ENCODE measurements at places on chromosomes 11 and 22.

DNA sequence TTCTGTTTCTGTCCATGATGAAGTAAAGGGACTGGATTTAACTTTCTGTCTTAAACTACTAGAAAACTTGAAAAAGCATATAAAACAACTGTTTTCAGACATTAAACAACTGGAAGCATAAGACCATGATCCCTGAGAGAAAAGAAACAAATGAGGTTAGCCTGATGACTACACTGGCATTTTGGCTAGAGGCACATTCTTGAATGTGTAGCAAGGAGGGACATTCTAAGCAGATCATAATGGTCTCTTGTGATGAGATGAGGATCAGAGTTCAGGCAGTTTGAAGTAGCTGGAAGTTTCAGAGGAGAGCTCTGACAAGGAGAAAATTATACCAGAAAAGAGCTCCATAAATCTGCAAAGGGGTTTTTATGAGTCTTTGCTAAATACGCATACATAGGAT lies 75.4 kb downstream of the AASDHPPT start:
- no peak for DNase-seq

DNA sequence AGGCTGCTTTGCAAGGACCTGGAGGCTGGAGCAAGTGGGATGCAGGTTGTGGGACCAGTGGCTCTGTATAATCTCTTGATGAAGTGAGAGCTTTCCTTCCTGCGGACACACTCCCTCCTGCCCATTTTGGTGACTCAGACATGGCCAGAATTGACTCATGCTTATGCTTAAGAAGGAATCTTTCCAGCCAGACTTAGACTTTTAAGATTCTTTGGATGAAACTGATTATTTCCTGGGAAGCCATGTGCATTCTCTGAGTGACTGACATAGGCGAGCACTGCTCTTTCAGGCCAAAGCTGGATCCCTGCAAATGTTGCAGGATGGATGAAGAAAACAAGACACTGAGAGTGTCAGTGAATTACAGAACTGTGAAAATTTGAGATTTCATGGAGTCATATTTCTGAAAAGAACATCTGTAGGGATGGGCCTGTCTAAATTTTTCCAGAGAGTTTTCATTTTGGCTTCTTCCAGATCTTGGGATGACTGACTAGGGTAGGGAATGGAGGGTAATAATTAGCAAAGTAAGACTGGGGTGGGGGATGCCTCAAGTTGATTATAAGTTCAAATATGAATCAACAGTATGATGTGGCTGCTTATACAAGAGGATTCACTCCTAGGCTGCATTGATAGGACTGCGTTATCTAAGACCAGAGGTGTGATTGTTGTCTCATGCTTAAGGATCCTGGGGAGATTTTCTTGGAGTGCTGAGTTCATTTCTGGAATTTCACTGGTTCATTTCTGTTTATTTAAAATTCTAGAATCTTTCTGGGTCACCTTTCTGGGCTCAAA lies 195.8 kb downstream of the HIPK3 start:
- no peak for DNase-seq

- no peak for DNase-seq
Observed at GRCh38 chr11:76632492-76632891, 38.1 kb downstream of the LRRC32 start.

- no peak for DNase-seq
Observed at GRCh38 chr22:25148149-25148691, 51.4 kb upstream of the CRYBB3 start.

DNA sequence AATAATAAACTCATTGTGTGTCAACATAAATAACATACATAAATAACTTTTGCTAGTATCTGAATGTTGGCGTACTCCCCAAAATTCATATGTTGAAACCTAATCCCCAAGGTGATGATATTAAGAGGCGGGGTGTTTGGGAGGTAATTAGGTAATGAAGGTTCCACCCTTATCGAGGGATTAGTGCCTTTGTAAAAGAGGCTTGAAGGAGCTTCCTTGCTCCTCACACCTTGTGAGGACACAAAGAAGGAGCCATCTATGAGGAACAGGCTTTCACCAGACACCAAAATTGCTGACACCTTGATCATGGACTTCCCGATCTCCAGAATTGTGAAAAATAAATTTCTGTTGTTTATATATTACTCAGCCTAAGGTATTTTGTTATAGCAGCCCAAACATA lies 33.9 kb upstream of the CXCR5 start:
- no peak for DNase-seq

DNA sequence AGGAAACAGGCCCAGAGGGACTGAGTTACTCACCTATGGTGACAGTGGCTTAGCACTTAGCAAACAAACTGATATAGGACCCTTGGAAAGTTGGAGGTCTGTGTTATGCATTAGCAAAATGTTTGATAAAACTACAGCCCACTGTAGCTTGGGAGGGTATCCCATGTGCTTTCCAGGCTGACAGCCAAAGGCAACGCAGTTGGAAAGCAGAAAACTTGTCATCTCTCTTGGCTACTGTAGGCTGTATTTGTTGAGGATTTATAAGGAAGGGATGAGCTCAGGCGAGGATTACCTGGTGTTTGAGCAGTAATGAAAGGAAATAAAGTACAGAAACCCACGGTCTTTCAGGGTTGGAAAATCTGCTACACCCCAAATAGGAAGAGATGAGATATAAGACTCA lies 23.8 kb downstream of the SDHAF2 start:
- DNase-seq = no peak

GRCh38 chr11:119421351-119421750 lies 1.6 kb downstream of the THY1 start:
- DNase-seq = no peak

DNA sequence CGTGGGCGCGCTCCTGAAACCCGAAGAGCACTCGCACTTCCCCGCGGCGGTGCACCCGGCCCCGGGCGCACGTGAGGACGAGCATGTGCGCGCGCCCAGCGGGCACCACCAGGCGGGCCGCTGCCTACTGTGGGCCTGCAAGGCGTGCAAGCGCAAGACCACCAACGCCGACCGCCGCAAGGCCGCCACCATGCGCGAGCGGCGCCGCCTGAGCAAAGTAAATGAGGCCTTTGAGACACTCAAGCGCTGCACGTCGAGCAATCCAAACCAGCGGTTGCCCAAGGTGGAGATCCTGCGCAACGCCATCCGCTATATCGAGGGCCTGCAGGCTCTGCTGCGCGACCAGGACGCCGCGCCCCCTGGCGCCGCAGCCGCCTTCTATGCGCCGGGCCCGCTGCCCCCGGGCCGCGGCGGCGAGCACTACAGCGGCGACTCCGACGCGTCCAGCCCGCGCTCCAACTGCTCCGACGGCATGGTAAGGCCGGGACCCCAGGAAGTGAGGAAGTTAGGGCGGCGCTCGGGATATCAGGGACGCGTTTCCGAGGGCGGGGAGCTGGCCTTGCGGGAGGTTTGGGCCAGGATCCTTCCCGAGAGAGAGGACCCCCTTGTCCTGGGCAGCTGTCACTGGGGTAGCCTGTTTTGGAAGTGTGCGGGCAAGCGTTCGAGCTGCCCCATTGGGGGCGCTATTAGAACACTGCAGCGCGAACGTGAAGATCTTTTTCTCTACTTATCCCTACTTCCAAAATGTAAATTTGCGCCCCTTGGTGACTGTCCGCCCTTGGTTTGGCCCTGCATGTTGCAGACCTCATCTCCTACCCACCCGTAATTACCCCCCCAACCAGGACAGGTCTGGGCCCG lies 796 bp downstream of the MYOD1 start:
- DNase-seq = no peak

GRCh38 chr22:40499209-40499623 lies 128.8 kb downstream of the SGSM3 start:
- DNase-seq = no peak

- DNase-seq = no peak
Observed at GRCh38 chr22:22838148-22838786, 49.3 kb upstream of the IGLL5 start.

- no peak for DNase-seq
Observed at GRCh38 chr22:32217465-32217864, 12.6 kb upstream of the RFPL2 start.

DNA sequence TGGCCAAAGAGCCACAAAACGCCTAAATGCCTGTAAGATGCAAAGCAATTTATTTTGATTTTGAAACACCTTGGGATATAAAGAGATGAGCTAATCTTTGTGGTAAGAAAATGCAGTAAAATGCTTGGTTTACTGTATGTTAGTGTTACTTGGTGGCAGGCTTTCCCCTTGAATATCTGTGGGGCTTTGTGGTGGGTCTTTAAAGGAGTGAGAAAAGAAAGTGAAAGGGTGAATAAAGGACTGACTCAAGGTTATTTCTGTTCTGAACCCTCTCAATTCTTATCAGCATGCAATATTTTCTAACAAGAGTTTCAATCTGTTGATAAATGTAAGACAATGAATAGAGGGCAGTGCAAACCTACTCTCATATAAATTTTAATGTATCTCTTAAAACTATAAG lies 1555.9 kb upstream of the RAG2 start:
- DNase-seq = no peak

DNA sequence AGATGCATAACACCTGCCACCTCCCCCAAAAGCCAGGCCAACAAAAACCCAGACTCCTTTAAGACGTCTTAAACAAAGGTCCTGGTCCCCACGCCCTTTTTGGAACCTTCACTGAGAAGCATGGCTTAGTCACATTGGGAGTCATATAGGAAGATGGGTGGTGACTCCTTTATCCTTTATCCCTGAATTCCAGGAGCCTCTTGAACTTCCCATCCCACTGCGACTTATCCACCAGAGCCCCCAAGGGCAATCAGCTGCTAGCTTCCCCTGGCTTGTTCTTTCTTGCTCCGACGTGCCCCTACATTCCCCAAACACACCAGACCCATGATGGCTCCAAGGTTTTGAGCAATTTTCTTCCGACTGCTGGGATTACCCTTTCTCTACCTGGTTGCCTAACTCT lies 567.0 kb upstream of the CADM1 start:
- DNase-seq = no peak

DNA sequence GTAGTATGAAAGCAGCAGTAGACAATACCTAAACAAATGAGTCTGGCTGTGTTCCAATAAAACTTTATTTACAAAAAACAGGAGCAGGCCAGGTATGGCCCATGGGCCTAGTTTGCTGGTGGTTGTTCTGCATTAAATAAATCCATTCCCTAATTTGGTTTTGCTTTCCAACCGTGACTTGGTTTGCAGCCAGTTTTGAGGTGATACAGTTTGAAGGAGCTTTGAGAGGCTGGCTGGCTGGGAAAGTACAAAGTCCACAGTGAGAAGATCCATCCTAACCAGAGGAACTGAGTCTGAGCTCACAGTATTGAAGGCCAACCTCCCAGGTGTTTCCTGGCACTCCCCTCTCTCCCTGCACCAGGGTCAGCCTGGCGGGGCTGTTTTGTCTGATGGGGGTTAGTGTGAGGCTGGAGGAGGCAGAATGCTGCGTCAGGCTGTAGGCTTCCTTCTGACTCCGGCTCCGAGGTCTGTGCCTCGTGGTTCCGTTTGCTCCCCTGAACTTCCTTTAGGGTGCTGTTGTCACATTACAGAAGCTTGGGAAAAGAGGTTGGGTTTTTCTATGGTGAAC lies 129.5 kb downstream of the MICAL2 start:
- no peak for DNase-seq

DNA sequence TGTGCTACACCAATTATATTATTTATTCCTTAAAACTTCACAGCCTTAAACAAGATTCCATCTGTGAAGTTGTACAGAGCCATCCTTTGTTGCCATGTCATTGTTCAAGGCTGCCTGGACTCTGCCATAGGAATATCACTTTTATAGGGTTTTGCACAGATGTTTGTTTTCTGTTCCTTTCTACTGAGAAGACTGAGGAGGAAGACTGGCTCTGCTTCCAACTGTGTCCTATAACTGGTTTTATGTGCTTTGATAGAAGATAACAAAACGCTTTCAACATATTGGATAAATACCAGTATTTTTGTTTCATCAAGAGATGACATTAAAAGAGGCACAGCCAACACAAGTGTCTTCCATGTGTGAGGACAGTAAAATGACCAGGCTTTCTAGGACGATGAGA lies 120.6 kb downstream of the CD44 start:
- DNase-seq = no peak

DNA sequence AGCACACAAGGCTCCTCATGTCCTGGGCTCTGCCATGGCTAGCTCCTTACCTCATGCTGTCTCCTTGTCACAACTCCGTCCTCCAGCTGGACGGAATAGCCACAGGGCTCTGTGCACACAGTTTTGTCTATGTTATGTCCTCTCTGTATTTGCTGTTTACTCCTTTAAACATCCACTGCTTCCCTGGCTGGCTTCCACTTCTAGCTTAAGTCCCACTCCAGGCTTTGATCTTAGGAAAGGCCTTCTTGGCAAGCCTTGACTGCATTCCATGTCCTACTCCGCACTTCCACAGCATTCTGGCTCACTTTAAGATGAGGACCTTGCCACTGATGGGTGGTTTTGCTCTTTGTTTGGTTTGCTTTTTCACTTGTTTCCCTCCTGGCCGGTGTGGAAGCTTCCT lies 22.9 kb upstream of the ROBO3 start:
- DNase-seq = no peak

DNA sequence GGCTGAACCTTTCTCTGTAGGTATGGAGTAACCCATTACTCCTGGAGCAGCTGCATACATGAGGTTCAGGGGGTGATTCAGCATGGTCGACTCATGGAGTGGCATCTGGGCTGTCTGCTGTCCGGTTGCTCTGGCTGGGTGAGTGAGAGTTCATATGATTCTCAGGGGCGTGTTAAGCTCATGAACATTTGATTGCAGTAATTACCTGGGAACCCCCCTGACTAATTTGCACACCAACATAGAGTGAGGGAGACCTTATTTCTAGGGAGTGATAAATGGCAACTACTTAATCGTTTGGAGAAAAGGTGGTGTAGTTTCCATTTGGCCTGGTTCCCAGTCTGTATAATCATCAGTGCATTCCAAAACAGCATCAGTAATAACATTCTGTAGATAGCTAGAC lies 661.9 kb downstream of the ETS1 start:
- DNase-seq = no peak
